ENCODE measurements at places on chromosomes 2 and 18. TPM values are rescaled to one million over a fixed set of nuclear protein-coding genes. Genes with fewer than 3 reads are reported as not detected.

Gene CD8B2
- total RNA-seq, result not detected

Gene ATP5F1A
- 631 TPM for total RNA-seq

GRCh38 chr2:152497481-152498052 is 162.6 kb downstream of the FMNL2 start:
- no peaks in the 10 kb centered on the region for H3K27me3 ChIP-seq
- no peak overlapping the region for H3K4me3 ChIP-seq
- H3K27ac ChIP-seq, result peak overlapping the region; percentile 33
- peak; percentile 69 for DNase-seq

DNA sequence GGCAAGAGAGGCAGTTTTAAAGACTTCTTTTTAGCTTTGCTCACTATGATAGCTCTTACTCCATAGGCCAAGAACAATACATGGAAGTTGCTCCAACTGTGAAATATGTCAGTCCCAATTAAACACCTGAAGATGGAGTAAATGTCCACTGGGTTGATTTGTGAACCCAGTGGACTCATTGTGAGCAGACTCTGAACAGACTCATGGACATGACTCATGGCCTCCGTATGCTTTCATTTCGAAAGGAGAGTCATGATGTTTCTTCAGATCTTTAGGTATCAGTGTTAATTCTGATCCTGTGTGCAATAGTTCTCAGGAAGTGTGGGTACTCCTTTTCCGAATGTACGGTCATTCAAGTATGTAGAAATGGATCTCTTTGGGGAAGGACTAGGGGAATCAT is 5.4 kb upstream of the CWC22 start:
- no peaks in the 10 kb centered on the region for H3K36me3 ChIP-seq
- H3K27ac ChIP-seq, result no peak overlapping the region
- no peaks in the 10 kb centered on the region for H3K4me1 ChIP-seq

DNA sequence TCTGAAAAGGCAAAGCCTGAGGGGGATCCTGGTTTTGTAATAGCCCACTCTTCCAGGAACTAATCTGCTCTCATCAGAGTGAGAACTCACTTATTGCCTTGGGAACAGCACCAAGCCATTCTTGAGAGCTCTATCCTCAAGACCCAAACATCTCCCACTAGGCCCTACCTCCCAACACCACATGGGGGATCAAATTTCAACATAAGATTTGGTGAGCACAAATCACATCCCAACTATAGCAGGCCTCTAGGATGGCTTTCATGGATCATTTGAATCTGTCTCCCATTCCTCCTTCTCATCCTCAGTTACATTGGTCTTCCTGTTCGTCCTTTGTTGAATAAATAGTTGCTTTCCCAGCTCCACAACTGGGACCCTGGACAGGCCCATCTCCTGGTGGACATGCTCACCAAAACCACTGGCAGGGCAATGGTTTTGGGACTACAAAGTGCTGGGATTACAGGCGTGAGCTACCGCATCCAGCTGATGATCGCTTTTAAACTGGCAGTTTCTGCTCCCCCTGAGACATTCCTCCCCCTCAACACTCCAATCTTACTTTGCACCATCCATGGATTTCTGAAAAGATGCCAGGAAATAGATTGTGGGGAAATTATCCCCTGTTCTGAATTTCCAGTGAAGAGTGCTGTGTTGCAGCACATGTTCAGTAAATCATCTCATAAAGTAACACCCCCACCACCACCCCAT is 42.6 kb downstream of the MCFD2 start:
- H3K27ac ChIP-seq, result no peak overlapping the region
- no peak for DNase-seq
- no peaks in the 10 kb centered on the region for H3K27me3 ChIP-seq
- no peak overlapping the region for H3K4me3 ChIP-seq

Measured in stomach (tissue), 19 donors.